Femur (tissue), 1 donor: ENCODE measurements at places on chromosomes 16 and 17.

DNA sequence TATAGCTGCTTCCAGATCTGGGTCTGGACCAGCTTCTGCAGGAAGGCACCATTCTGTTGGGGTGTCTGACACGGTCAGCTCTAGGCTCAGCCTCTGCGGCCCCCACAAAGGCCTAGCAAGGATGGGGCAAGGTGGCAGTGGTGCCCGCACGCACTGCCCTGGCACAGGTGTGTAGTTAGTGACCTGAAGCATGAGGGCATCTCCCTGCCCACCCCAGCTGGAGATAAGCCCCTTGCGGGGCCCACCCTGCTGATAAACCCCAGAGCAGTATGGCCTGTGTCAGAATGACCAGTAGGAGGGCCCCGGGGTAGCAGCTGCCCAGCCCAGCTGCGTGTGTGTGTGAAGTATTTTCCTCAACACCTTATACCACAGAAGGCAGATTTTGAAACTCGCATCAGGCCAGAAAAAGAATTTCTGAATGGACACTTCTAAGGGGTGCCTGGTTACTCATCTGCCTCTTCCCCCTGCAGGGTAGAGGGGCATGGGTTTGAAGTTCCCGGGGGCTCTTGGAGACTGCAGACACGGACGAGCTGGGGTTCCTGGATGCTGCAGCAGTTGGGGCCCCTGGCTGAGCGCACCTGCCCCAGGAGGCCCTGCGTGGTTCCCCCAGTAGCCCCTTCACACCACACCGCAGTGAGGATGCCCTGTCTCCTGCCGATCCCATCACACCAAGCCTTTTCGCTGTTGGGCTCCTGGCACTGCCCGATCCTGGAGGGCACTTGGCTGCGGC, 4.5 kb downstream of the ARHGDIA start:
- DNase-seq: no peak

DNA sequence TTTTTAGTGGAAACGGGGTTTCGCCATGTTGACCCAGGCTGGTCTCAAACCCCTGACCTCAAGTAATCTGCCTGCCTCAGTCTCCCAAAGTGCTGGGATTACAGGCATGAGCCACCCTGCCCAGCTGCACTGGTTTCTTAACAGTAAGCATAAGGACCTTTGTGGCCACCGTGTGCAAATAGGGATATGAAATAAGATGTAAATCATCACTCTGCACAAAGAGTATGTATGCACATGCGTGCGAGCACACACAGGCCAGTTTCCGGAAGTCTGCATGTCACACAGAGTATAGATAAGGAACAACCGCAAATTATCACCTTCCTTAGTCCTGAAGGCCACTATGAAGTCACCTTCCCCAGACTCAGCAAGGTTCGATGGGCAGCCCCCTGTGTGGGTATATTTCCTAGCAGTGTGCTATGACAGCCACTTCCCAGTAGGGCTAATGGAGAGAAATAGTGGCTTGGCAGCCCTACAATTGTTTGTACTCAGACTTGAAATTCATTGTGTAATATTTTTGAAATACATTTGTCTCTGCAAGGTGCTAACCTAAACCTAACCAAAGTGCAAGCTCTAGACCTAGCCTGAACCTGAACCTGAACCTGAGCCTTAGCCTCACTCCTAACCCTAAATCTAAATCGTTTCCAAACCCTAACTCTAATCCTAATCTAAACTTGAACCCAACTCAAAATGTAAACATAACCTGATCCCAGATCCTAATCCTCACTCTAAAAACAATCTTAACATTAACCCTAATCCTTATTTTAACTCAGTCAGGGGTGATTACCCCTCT, 48.4 kb upstream of the SKAP1 start:
- no peak for DNase-seq

DNA sequence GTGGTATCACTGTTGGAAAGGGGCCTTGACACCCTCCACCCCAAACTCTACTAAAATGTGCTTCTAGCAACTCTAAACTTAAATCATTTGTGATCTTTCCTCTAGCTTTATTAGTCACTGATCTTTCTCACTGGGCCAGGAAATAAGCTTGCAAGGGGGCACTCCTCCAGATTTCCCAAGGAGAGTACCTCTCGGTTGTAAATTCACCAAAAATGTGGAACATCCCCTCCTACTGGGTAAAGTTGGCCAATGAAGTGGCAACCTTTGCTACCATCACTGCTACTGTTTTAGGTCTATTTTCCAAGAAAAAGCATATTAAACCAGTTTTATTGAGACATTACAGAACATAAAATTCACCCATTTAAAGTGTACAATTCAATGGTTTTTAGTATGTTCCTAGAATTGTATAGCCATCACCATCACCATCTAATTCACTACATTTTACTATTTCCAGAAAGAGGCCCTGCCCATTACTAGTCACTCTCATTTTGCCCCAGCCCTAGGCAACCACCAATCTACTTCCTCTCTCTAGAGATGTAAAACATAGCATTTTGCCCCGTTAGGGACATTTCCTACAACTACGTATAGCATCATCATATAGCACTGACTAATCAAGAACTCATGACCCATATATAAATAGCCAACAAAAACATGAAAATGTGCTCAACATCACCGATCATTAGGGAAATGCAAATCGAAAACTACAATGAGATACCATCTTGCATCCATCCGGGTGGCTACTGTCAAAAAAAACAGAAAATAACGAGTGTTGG, 44.6 kb upstream of the ADCY9 start:
- DNase-seq: no peak

DNA sequence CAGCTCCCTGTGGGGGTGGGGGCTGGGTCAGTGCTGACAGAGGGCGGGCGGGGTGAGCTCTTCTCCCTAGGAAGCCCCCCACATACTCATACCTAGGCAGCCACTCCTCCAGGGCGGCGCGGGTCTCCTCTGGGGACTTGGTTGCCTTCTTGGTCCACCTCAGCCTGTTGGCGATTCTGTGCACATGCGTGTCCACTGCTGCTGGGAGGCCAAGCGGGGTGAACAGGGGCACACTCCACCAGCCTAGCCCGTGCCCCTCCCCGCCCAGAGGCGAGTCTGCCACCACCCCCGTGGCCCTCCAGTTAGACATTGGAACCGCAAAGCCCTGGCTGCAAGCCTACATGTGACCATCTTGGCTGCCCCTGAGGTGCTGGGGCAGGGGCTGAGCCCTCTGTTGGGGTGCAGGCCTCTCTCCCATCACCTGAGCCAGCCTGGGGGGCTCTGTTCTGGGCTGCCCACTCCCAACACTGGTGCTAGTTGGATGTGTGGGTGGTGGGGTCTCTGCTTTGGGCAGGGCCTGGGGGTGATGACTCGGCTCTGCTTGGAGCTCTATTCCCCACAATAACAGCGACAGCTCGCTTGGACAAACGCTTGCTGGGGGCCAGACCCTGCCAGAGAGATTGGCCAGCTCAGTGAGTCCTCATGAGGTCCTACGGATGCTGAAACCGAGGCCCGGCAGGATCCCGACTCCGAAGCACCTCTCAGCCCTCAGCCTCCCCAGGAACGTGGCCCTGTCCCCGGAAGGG, 7.4 kb downstream of the NTHL1 start:
- DNase-seq: no peak

- DNase-seq: peak; percentile 80
Measured at GRCh38 chr16:66357523-66357928, 9.0 kb upstream of the CDH5 start.

DNA sequence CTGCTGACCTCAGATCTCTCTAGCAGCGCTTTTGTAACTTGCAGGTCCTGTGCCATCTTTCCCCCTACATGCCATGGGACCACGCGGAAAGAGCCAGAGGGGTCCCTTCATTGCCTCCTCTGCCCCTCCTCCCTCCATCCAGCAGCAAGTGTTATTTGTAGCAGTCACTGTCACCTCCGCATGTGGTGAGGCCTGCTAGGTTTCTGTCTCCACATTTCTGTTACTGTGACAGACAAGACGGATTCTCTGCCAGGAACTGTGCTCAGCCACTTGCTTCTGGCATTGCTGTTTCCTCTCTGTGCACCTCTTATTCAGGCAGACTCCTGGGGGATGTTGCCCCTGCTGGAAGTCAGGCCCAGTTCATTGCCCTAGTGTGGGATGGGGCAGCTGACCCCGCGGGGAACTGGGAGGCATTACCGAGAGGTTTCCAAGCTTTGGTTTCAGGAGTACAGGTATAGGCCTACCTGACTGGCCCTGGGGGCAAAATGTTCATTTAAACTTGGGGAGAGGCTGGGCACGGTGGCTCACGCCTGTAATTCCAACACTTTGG, 61.2 kb downstream of the RAB11FIP4 start:
- no peak for DNase-seq

DNA sequence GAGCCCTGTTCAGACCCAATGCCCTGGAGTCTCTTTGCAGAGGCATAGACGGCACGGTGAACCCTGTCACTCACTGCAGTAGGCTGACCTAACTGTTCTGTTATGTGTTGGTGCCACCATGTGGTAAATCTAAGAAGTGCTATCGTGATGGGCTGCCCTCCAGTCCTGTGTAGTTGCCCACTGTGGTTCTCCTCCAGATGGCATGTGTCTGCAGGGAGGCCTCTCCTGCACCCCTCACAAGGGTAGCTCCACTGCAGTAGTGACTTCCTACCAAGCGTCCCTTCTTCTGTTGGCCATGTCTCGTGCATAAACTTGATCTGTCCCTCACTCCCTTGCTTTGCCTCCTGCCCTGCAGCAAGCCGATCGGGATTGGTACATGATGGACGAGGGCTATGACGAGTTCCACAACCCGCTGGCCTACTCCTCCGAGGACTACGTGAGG, 5.8 kb downstream of the DHX38 start:
- peak; percentile 46 for DNase-seq

DNA sequence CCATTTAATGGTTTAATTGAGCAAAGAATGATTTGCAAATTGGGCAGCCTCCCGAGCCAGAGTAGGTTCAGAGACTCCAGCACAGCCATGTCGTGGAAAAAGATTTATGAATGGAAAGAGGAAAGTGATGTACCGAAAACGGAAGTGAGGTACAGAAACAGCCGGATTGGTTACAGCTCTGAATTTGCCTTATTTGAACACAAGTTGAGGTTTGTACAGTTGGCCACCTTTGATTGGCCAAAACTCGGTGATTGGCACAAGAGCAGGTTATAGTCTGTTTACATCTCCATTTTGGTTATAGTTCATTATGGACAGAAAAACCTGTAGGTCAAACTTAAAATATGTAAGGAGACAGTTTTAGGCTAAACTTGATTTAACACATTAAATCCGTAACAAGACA, 44.5 kb downstream of the TENT4B start:
- no peak for DNase-seq

GRCh38 chr16:58584831-58585505, 44.7 kb downstream of the CNOT1 start:
- DNase-seq: no peak

DNA sequence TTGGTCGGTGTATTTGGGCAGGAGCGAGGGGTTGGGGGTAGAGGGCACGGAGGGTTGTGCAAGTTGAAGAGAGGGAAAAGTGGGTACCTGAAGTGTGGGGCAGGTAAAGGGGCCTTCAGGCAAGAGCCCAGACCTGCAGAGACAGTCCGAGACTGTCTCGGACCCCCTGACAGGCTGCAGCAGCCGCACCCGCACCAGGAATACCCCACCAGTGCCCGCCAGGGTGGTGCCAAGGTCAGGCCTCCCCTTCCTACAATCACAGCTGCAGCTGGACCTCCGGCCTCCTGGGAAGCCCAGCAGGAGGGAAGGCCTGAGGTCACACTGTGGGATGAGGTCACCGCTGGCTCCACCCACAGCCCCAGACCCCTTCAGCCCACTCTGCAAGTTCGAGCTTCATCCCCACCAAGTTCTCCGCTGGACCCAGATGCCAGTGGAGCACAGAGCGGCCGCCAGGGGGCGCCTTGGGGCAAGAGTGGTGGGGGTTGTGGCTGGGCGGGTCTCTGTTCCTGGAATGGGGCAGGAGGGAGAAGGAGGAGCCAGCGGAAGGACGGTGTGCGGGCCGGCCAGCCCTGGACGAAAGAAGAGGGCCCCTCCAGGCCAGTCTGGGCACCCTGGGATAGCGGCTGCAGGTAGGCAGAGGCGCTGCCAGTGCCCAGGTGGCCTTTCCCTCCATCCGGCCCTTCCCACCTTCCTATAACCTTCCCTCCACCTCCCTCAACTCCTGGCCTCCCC, at the start of gene HSD3B7:
HSD3B7 (plus strand) TSS at position 539 of the 732 bp plus-strand sequence. CDS start 452 bp downstream, outside the sequence.
- peak; percentile 93 for DNase-seq

GRCh38 chr17:7250695-7251627, 573 bp downstream of the CTDNEP1 start:
- DNase-seq: peak; percentile 41
